ENCODE measurements at places on chromosomes 3 and 15.

- no peak for DNase-seq
These were observed 57.9 kb upstream of the SAMMSON start for GRCh38 chr3:69941439-69942176.

GRCh38 chr3:159657629-159658028, 331.0 kb upstream of the IL12A start:
- no peak for DNase-seq

- DNase-seq, result no peak
These were observed 334.0 kb upstream of the ARL6 start for GRCh38 chr3:97430601-97431000.

GRCh38 chr15:59722476-59722875, 33.4 kb upstream of the BNIP2 start:
- no peak for DNase-seq

- DNase-seq, result no peak
These were observed 7.0 kb upstream of the PPCDC start for GRCh38 chr15:75016431-75016830.

GRCh38 chr15:88513195-88513594, 33.3 kb downstream of the DET1 start:
- DNase-seq, result no peak

DNA sequence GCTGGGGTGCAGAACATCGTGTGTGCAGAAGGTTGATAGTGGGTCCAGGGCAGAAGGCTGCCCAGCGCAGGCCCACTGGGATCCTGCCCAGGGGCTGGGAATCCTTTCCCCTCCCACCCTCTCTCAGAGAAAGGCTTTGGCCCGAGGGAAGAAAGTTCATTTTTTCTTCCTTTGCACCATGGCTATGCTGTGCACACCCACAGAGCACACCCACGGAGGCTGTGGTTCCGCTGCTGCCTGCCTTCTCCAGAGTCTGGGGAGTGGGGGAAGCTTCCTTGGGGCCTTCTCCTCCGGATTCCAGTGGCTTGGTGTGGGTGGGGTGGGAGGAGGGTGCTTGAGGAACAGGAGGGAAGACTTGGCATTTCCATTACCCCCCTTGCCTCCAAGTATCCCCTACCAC, 7.0 kb upstream of the PRKCD start:
- no peak for DNase-seq

DNA sequence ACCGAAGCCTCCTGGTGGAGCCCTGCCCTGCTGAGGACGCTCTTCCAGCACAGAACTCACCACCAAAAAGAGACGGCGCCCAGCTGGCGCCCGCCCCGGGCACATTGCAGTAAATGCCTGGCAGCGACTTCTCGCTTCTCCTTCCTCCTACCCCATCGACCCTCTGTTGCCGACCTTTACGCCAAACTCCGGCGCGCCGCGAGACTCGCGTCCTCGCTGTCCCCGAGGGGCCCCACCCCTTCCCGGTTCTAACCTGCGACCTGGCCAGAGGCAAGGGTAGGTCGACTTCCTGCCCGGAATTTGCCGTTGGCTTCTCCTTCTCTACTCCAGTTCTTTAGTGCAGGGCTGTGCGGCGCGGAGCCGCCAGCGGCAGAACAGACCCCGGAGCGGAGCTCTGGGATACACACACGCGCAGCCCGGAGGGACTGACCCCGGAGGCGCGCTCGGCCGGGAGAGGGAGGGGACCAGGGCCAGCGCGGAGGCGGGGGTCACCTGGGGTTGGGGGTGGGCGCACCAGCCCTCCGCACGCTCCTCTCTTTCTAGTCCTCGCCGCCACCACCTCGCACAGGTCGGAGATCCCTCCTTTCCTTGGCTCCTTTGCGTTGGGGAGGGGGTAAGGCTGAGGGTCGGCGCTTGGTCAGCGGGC, 226.6 kb upstream of the AZI2 start:
- peak; percentile 91 for DNase-seq

DNA sequence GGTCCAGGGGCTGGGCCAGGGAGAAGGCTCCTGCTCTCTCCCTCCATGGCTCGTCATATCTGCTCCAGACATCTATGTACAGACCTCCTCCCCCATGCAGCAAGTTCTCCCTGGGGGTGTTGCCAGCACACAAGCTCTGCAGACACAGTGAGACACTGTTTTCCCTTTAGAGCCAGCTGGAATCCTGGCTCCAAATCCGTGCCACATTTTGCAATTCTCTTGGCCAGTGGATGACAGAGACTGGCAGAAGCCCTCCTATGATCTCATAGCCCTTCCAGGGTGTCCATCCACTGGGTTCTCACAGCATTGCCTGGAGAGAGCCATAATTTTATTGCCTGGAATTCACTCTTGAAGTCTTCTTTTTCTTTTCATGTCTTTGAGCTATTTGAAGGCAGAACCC, 203.9 kb downstream of the TLE3 start:
- no peak for DNase-seq

All from chondrocyte (in vitro differentiated cells).